Activated naive CD8-positive, alpha-beta T cell treated with anti-CD3 and anti-CD28 coated beads for 36 hours (primary cell): ENCODE measurements at places on chromosomes 3 and 15.

GRCh38 chr3:38541806-38542205, 45.7 kb downstream of the EXOG start:
- no peak for DNase-seq

DNA sequence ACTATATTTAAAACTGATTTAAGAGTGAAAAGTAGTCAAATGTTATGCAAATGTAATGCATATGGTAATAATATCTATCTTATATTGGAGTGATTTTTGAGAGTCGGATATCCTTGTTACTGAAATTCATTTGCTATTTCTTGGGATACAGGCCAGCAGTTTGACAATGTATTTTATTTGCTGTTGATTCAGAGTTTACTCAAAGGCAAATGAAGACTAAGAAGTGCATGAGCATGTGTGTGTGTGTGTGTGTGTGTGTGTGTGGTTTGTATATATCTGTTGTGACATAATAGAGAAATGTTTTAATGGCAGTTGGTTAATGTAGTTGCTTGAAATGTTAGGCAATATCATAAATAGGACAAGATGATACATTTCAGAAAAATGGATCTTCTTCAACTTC, 39.0 kb downstream of the UNC13C start:
- no peak for DNase-seq

DNA sequence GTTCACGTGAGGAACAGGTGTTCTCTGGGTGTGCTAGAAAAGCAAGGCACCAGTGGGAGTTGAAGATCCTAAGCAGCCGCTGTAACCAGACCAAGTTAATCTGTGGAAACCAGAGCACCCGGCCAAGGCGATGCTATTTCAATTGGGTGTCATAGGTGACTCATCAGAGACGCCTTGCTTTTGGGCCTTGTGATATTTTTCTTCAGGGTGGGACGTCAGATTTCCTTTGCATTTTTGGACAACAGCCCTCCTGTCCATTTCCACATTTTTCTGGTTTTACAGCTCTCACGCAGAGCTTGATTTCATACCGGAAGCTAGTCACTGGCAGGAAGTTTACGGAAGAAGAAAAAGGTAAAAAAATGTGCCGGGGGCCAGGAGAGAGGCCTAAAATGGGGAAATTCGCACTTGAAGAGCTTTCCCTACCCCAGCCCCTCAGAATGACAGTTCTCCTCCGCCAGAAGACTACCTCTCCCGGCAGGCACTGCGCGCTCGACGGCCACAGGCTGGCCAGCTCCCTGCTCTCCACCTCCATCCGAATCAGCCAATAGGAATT, 471 bp upstream of the KBTBD8 start:
- DNase-seq = peak; percentile 25

GRCh38 chr3:45684327-45684892, 4.8 kb upstream of the SACM1L start:
- DNase-seq = no peak

DNA sequence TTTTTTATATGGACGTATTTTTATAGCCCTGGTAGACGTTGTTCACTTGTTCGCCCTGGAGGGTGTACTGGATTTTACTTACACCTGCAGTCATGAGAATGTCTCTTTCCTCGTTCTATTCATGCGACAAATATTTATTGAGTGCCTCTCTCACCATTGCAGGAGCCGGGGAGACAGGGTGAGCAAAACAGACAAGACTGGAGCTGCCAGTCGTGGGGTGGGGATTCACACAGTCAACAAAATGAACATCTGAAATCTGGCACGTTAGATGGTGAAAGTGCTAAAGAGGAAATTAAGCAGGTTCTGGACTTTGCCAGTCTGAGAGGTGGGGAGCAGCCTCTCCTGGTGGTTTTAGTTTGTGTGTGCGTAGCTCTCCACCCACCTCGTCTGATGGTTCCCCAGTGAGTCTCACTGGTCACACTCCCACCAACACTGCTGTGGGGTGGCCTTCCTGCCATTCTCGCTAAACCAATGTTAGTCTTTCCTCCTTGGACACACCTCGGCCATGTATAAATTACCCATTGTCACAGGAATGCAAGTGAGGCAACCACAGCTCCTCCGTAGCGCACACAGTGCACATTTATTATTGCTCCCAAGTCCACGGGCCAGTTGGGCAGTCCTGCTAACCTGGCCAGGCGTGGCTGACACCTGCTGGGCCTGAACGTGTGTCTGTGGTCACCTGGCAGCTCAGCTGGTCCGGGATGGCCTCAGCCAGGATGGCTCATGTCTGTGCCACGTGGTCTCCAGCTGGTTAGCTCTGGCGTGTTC, 31.5 kb downstream of the FBLN2 start:
- DNase-seq = no peak

- no peak for DNase-seq
These were observed 16.1 kb upstream of the LARP6 start for GRCh38 chr15:70870051-70870450.

DNA sequence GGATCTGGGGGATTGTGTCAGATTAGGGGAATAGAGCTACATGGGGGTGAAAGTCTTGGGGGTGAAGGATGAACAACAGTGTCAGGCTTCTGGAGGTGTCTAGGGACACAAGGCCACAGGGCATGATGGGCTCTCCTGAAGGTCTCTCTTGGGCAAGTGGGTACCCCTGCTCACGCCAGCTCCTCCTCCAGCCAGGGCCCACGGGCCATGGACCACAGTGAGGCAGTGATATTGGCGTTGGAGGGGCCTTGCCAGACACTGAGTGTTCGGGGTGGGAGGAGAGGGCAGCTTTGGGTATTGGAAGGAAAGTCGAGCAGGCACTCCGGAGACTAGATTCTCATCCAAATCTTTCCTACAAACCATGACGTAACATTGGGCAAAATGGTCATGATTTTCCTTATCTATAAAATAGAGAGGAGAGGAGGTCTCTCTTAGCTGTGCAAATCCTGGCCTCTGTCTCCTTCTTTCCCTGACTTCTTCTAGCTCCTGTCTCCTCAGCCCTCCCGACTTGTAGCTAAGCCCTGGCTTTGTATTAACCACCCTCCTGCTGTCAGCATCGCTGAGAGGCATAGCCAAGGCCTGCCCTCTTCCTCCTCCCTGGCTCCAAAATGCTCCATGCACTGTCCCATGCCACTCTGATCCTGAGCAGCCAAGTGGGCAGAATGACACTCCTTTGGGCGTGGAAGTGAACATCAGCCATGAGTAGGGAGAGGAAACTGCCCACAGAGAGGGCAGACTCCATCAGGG, 24.0 kb upstream of the SRP14 start:
- no peak for DNase-seq

- no peak for DNase-seq
These were observed 121.3 kb downstream of the THRB start for GRCh38 chr3:24373198-24373959.

- no peak for DNase-seq
These were observed 178.5 kb upstream of the RASGRP1 start for GRCh38 chr15:38743147-38743546.

DNA sequence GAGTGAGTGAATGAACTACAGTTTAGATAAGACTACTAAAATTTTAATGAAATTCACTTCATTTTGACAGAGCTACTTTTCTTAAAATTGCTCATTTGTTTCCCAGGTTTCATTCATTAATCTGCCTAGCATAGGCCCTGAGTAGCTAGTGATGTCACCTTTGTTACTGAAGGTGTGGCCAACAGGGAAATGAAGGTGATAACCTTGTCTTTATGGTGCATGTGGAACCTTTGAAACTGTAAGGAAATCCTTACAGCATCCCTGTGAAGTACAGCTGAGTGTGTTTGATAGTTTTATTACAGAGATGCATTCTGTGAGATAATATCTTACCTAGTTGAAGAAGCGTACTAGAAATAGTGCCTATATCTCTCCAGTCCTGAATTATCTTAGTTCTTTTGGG, 112.9 kb downstream of the AKAP13 start:
- no peak for DNase-seq

GRCh38 chr3:177358977-177359592, 161.8 kb upstream of the TBL1XR1 start:
- peak; percentile 54 for DNase-seq

DNA sequence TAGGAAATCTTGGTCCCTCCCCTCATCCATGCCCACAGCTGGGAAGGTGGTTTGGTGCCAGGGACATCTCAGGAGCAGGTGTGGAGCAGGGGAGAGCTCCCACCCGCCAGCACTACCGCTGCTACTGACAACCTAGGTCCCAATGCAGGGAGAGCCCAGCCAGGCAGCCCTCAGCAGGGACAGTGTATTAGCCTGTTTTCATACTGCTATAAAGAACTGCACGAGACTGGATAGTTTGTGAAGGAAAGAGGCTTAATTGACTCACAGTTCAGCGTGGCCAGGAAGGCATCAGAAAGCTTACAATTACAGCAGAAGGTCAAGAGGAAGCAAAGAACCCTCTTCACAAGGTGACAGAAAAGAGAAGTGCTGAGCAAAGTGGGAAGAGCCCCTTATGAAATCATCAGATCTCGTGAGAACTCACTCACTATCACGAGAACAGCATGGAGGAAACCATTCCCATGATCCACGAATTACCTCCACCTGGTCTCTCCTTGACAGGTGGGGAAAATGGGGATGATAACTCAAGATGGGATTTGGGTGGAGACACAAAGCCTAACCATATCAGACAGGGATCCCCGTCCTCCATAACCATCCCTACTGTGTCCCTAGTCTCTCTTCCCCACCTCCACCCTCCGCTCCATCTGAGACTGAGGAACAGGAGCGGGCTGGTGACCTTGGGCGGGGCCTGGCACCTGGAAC, 218.6 kb downstream of the TBC1D2B start:
- DNase-seq = no peak

DNA sequence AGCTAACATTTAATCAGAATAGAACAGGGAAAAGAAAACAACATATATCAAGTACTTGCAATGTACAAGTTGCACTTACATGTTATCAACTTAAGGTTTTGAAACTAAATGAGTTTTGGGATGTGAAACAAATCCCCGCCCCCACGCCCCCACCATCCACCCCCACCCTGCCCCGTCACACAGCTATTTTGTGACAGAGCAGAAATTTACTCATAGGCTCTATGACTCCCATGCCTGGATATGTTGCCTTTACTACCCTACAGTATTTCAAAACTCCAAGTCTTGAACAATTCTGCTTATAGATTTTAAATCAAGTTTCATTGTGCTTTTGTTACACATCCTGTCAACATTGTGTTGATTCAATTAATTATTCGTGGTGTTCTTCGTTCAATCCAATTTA, 18.1 kb upstream of the IL1RAP start:
- DNase-seq = no peak
